ENCODE measurements at places on chromosomes 6 and 20.

DNA sequence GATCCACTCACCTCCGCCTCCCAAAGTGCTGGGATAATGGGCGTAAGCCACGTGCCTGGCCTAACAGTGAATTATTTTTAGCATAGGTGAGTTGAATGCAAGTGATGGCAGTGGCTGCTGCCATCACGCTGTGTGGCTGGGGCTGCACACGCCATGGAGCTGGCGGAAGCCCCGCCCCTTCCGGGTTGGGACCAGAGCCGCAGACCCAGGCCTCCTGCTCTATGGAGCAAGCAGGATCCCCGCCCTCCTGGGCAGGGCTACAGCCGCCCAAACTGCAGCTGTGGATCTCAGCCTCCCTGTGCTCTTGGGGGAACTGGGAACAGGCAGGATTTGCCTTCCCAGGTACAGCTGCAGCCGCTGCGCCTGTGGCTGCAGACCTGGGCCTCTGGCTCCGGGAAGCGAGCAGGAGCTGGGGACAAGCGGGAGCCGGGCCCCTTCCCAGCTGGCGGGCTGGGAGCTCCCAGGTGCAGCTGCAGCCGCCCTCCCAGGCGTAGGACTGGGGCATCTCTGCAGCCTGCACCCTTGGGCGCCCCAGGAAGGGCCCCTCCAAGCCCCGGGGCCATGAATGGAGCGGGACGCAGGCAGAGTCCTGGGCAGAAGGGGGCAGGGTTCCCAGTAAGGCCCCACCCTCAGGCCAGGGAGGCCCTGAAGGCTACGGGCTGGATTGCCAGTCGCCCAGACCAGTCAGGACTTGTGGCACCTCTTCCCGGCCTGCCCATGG lies 30.9 kb upstream of the SLA2 start:
- DNase-seq = no peak

DNA sequence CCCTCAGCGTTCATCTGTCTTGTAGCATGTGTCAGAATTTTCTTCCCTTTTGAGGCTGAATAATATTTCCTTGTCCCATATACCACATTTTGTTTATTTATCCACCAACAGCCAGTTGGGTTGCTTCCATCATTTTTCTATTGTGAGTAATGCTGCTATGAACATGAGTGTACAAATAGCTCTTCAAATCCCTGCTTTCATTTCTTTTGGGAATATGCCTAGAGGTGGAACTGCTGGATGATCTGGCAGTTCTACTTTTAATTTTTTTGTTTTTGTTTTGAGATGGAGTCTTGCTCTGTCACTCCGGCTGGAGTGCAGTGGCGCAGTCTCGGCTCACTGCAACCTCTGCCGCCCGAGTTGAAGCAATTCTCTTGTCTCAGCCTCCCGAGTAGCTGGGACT lies 64.7 kb downstream of the SASH1 start:
- DNase-seq = no peak

DNA sequence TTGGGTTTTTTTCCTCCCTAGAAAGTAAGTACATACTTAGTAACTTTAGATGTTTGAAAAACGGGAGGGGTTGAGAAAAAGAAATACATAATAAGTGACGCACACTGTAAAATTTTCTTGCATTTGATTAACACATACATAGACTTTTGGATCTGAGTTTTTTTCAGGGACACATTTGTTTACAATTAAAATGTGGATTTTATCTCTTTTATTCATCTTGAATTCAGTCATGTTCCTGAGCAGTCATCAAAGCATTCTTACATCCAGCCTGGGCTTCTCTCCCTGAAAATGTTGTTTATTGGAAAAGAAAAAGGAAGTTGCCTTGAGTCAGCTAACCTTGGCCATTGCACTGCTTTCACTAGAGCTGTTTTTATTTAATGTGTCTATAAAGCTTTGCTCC lies 8.7 kb upstream of the RPP40 start:
- no peak for DNase-seq

DNA sequence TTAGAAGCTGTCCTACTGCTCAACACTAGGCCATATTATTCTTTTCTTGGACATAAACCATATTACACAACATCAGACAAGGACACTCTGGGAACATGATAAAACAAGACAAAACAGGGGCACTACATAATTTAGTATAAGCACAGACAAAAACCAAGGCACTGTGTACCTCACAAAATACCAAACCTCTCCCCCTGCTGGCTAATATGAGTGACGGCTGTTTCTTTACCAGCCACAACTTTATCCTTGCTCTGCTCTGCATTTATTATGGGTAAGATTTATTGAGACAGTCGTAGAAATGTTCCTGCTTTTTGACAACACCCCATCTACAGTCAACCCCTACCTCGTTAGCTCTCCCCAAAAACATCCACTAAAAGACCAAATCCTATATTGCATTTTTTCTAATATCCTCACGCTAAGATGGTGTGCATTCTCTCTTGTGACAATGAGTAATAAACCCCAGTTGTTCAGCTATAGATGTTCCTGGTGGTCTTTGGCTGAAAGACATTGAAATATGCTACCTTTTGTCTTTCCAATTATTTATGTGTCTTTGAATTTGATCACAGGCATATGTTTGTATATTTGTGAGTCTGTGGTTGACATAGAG lies 23.8 kb upstream of the POLR1H start:
- no peak for DNase-seq

DNA sequence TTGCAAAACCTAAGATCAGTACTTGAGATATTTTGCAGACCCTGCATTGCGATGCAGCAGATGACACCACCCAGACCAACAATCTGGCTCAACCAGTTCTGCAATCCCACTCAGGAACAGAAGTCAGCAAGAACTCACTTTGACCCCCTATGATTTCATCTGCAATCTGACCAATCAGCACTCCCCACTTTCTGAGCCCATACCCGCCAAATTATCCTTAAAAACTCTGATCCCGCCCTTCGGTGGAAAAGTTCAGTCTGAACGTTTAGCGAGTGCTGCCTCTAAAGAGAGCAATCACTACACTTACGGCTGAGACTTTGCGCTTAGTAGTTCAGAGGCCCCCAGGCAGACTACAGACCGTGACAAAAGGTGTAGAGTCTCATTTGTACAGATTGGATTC lies 17.3 kb upstream of the KIAA1586 start:
- no peak for DNase-seq

Measured in esophagus muscularis mucosa (tissue), 4 donors.